ENCODE measurements at places on chromosomes 13 and 19. TPM values are rescaled to one million over a fixed set of nuclear protein-coding genes. Genes with fewer than 3 reads are reported as not detected.

DNA sequence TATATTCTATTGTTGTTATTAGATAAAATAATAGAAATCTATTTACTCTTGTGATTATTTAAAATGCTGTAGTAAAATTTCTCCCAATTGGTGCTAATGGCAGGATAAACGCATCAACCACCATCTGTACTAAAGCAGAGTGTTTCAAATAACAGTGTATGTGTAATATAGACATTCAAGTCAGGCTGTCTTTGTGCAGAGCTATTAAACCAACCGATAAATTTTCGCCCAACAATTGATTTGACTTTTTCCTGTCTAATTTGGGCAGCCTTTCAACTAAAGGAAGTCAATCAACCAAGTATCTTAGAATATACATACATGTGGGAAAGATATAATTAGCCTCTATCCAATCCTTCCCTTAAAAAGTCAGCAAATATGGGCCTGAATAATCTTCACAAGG lies 5.8 kb downstream of the AMER2 start:
- DNase-seq: no peak
- no peaks in the 10 kb centered on the region for H3K27me3 ChIP-seq
- no peak overlapping the region for H3K27ac ChIP-seq
- H3K4me3 ChIP-seq: peak overlapping the region; percentile 21

DNA sequence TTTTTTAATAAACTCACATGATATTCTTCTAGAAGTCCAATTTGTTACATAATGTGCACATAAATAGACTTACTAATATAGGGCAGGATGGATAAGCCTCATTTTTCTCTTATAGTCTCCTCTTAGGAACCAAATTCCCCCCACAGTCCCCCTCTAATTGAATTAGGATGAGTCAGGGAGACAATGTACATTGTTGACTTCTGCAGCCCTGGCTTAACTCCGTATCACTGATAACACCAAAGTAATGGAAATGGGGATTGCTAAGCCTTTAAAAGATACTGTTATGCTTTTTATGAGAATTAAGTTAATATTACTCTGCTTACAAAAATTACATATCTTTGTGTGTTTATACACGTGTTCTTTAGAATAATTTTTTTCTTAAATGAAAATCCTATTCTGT lies 5.1 kb upstream of the PCDH9 start:
- no peaks in the 10 kb centered on the region for H3K4me1 ChIP-seq
- H3K4me3 ChIP-seq: no peak overlapping the region
- H3K27ac ChIP-seq: no peak overlapping the region

- H3K27ac ChIP-seq: no peak overlapping the region
- DNase-seq: no peak
- peaks cover 42% of the 10 kb centered on the region for H3K36me3 ChIP-seq
- H3K27me3 ChIP-seq: no peaks in the 10 kb centered on the region
- no peak overlapping the region for H3K4me3 ChIP-seq
Observed at GRCh38 chr19:40280608-40281221, 4.4 kb downstream of the AKT2 start.

DNA sequence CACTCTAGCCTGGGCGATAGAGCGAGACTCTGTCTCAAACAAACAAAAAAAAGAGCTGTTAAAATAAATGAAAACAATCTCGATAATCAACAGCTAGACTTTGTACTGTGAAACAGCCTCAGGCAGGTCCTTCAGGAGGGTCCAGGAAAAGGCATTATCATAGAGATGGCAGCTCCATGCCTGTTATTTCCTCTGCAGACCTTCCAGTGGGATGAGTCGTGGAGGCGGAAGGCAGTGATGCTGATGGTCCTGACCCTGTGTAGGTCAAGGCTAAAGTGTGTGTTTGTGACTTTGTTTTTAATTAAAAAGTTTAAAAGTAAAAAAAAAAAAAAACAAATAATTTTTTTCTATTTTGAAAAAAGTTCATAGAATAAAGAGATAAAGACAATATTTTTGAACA lies 117.4 kb downstream of the TNFRSF19 start:
- H3K27me3 ChIP-seq: no peaks in the 10 kb centered on the region
- H3K36me3 ChIP-seq: no peaks in the 10 kb centered on the region
- no peak overlapping the region for H3K27ac ChIP-seq
- no peaks in the 10 kb centered on the region for H3K4me1 ChIP-seq
- no peak for DNase-seq

DNA sequence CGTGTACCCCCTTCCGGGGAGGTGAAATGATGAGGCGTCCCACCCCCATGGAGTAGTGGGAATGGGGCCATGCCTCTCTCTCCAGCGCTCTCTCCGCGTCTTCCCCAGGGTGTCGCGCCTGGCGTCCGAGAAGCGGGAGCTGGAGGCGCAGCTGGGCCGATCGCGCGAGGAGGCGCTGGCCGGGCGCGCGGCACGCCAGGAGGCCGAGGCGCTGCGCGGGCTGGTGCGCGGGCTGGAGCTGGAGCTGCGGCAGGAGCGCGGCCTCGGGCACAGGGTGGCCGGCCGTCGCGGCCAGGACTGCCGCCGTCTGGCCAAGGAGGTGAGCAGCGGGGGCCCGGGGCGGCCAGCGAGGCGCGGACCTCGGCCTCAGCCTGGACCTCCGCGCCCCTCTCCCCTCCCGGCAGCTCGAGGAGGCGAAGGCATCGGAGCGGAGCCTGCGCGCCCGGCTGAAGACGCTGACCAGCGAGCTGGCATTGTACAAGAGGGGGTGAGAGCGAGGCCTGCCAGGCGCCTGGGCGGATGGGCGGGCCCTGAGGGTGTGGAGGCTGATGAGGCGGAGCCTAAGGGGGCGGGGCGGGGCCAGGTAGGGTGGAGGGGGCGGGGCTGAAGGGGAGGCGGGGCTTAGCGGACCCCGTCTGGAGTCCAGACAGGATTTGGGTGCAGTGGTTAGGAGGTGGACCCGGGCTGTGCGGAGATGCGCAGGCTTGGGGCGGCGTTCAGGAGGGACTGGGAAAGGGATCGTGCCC lies 7.7 kb downstream of the PGLYRP1 start:
- no peak for DNase-seq
- H3K4me1 ChIP-seq: peaks cover 26% of the 10 kb centered on the region
- peaks cover 39% of the 10 kb centered on the region for H3K36me3 ChIP-seq
- no peak overlapping the region for H3K27ac ChIP-seq

DNA sequence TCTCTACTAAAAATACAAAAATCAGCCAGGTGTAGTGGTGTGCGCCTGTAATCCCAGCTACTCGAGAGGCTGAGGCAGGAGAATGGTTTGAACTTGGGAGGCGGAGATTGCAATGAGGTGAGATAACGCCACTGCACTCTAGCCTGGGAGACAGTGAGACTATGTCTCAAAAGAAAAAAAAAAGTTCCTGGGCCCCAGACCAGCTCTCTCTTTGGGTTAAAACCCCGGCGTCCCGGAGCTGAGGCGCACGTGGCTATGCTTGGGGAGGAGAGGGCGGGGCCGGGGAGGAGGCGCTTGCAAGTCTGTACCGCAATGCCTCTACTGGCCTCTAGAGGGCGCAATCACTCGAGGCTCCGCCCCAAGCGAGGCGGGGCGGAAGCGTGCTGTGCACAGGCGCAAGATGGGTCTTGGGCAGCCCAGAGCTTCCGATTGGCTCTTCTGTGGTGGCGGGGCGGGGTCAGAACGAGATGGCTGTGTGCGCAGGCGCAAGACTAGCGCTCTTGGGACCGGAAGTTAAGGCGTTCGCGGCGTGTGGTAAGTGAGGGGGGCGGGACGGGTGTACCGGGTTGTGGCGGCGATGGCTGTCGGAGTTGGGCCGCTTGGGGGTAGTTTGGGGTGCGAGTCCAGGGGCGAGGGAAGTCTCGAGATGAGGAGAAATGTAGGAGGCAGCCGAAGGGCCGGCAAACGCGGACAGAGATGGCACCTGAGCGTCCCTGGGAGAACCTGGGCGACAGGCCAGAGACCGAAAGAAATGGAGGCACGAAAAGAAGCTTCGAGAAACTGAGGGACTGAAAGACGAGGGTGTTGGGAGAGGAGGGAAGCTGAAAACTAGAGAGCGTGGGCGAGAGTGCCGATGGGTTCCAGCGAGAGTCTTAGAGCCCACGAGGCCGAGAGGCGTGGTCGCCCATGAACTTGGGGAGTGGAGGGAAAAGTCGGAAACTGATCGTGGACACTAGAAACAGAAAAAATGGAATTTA lies at the start of gene DHX34:
Gene DHX34, plus strand, starts transcription at position 497 of the 977 bp plus-strand sequence. CDS start 3,716 bp downstream, outside the sequence.
- H3K27ac ChIP-seq: peak within 1 kb of the TSS; percentile 52
- no peaks in the 10 kb centered on the region for H3K27me3 ChIP-seq
- H3K36me3 ChIP-seq: peaks cover 24% of the 10 kb centered on the region
- peak; percentile 100 for DNase-seq

GRCh38 chr19:14158276-14159023 lies 22.1 kb upstream of the ASF1B start:
- H3K27ac ChIP-seq: no peak overlapping the region
- peaks cover 97% of the 10 kb centered on the region for H3K36me3 ChIP-seq
- no peak overlapping the region for H3K4me3 ChIP-seq
- H3K27me3 ChIP-seq: no peaks in the 10 kb centered on the region

GRCh38 chr19:4124638-4125037 lies 716 bp upstream of the MAP2K2 start:
- H3K27ac ChIP-seq: peak overlapping the region; percentile 71
- H3K4me1 ChIP-seq: peaks cover 25% of the 10 kb centered on the region
- H3K27me3 ChIP-seq: no peaks in the 10 kb centered on the region
- peaks cover 12% of the 10 kb centered on the region for H3K36me3 ChIP-seq
- H3K4me3 ChIP-seq: peak overlapping the region; percentile 76

DNA sequence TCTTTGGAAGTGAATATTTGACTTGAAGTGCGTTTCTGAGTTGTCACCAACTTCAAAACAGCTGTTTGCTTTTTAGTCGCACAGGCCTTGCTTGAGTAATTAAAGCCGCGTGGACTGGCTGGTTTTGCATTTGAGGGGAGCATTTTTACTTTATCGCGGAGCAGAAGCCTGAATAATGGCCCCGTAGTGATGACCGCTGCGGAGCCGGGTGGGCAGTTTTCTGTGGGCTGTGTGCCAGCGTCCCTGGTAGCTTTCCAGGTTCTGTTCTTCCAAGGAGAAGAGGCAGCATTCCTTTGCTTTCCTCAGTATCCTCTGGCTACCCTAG lies 1.1 kb downstream of the NAA16 start:
- no peak for DNase-seq
- H3K27me3 ChIP-seq: no peaks in the 10 kb centered on the region
- no peaks in the 10 kb centered on the region for H3K36me3 ChIP-seq
- peaks cover 7% of the 10 kb centered on the region for H3K4me1 ChIP-seq
- peak overlapping the region; percentile 93 for H3K4me3 ChIP-seq
- H3K27ac ChIP-seq: peak overlapping the region; percentile 96

The ZNF492 gene
- total RNA-seq: 1.6 TPM

The PLA2G4C gene
- total RNA-seq: 24.8 TPM

The ZSCAN22 gene
- total RNA-seq: 3.4 TPM

The SLC25A41 gene
- 0.83 TPM for total RNA-seq

Data from spinal cord (tissue), 10 donors.